ENCODE measurements at places on chromosomes 7 and 10.

GRCh38 chr7:27992097-27992496 is 188.5 kb downstream of the JAZF1 start:
- DNase-seq = peak; percentile 38

DNA sequence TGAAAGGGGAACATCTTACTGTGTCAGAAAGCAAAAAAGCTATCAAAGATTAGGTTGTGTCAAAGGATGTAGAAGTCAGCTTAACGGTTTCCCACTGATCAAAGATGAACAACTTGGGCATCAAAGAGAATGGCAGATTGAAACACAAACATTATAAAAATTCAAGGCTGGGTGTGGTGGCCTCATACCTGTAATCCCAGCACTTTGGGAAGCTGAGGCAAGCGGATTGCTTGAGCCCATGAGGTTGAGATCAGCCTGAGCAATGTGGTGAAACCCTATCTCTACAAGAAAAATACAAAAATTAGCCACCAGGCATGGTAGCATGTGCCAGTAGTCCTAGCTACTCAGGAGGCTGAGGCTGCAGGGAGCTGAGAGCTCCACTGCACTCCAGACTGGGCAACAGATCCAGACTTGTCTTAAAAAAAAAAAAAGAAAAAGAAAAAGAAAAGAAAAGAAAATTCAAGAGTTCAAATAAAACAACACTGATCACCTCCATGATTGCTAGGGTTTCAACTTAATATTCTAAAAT is 34.5 kb downstream of the RTKN2 start:
- DNase-seq = no peak

DNA sequence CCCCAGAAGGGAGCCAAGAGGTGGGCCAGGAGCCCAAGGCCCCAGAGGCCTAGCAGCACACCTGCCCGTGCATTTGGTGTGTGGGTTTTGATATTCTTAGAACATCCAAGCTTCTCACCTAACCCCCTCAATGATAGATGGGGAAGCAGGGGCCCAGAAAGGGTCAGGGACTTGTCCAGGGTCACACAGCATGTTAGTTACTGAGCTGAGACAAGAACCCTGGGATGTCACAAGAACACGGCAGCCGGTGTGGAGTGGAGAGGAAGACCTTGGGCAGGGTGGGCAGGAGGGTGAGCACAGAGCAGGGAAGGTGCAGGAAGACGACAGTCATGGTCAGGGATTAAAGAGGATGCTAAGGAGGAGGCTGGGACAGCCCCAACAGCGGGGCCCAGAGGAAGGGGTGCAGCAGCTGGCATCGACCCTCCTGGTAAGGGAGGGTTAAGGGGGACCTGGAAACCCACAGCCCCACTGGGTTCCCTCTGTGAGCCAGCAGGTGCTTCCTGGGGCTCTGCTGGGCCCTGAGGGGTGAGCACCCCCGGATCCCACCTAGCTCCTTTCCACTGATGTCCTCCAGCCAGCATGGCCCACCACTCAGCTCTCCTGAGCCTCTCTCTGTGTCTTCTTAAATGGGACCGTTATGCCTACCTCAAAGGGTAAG is 44.4 kb downstream of the UNC5B start:
- DNase-seq = no peak

GRCh38 chr7:50364645-50365044 is 60.1 kb downstream of the IKZF1 start:
- no peak for DNase-seq

GRCh38 chr7:44167920-44168319 is 21.3 kb downstream of the GCK start:
- no peak for DNase-seq

GRCh38 chr7:111931958-111932357 is 274.2 kb downstream of the DOCK4 start:
- no peak for DNase-seq

DNA sequence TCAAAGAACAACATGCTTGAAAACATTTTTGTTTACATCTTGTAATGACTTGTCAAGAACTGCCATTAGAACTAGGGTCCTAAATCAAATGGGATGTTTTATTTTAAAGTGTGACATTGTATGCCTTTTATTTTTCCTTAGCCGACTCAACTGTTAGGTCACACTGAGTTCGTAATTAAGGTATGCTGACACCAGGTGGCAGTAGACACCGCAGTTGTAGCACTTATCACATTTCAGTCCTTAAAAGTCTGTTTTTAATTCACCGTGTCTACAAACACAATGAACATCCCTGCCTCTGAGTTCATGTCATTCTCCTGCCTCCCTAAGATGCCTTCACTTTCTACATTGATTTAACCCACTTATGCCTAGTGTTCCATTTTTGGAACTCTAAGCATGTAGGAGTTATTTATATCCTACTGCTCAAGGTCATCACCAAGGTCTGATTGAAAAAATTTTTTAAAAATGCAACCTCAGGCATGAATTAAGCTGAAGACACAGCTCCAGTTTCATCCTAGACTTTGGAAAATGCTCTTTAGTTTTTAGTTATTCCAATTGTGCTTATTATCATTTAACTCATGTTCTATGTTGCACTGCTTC is 186.1 kb downstream of the BMPER start:
- DNase-seq = peak; percentile 75

- no peak for DNase-seq
Observed at GRCh38 chr10:42637142-42637541, 1.2 kb downstream of the ZNF33B start.

DNA sequence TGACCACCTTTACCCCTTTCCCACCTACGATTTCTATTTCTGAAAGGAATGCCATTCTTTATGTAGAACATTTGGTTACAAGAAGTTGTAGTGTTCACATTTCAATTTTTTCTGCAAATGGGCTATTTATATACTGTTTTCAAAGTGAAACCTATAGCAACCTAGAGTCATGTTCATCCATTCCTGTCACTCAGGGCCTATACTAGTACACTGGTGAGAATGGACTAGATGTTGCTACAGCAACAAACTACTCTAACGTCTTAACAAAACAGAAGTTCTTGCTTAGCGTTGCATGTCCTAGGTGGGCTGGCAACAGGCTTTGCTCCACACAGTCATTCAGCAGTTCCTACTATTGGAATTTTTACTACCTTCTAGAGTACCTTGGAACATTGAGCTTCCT is 16.3 kb downstream of the CASD1 start:
- no peak for DNase-seq
